Stimulated activated CD4-positive, alpha-beta T cell treated with anti-CD3 and anti-CD28 coated beads, Interleukin-15, amount 100 ng/mL, for 1 hour (primary cell): ENCODE measurements at places on chromosomes 1 and 21.

DNA sequence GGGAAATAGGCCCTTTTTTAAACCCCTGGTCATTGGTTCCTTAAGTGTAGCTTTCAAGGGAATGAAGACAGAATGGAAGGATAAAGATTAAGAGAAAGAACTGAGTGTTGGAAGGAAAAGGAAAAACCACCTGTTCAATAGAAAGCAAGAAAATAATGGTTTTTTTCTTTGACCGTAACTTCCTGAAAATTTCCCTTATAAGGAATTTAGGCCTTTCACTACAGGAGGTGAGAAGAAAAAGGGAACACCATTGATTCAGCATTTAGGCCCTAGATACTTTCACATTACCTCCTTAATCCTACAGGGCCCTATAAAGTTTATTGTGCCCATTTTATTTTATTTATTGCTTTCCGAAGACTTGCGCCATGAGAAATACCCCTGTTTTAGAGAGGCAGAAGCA, 18.9 kb downstream of the KPNA6 start:
- DNase-seq = no peak

GRCh38 chr1:166197141-166197540, 30.3 kb upstream of the FAM78B start:
- no peak for DNase-seq

- DNase-seq = no peak
These were observed 114.7 kb downstream of the NEK7 start for GRCh38 chr1:198271467-198271866.

DNA sequence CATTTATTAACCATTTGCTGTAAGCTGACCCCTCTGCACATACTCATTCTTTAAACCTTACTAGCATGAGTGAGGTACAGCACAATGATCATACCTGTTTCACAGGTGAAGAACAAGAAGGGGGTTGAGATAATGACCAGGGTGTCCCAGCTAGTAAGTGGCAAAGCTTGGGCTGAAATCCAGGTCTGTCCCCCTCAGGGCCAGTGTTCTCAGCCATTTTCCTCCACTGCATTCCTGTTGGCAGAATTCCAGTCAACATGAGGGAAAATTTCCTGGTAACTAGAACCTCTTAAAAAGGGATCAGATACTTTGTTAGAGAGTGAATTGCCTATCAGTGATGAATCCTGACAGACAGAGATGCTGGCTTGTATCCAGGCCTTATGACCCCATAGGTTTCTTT, 48.1 kb downstream of the SPATA46 start:
- no peak for DNase-seq

- DNase-seq = no peak
These were observed 1.1 kb downstream of the TFF2 start for GRCh38 chr21:42349420-42350317.

DNA sequence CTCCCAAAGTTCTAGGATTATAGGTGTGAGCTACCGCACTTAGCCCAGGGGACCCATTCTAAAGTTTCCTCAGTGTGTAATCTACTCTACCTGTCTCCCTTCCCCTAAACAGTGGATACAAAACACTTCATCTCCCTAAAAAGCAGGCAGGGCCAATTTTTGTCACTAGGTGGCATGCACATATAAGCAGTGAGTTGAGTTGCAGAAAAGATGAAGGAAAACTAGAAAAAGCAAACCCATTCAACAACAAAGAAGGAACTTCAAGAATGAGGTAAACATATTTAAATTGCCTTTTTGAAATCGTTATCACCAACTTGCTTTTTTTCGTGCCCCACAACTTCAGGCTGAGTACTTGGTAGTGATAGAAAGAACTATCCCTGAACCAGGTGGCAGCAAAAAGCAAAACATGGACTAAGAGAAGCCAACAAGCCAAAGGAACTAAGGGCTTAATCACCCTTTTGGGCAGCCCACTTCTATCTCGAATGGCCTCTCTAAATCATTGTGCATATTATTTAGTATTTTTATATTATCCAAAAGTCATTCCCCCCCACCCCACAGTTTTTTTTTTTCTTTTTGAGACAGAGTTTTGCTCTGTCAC, 19.7 kb upstream of the ALDH9A1 start:
- no peak for DNase-seq

- DNase-seq = no peak
These were observed 745 bp downstream of the RCSD1 start for GRCh38 chr1:167630568-167631385.

DNA sequence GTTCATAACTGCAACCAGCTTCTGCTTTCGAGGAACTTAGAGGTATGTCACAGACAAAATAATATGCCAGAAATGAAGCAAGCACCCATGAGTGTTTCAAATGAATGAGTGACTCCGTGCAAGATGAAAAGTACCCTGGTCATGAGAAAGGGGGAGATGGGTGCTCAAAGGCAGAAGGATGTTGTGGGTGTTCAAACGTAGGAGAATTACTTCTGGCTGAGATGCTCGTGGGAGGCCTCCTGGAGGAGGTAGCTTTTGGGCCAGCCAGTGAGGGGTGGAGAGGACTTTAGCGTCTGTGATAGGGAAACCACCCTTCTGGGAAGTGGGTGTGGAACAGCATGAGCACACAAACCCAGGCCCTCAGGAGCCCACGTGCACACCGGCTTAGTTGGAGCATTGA, 113.8 kb downstream of the SYF2 start:
- DNase-seq = no peak

DNA sequence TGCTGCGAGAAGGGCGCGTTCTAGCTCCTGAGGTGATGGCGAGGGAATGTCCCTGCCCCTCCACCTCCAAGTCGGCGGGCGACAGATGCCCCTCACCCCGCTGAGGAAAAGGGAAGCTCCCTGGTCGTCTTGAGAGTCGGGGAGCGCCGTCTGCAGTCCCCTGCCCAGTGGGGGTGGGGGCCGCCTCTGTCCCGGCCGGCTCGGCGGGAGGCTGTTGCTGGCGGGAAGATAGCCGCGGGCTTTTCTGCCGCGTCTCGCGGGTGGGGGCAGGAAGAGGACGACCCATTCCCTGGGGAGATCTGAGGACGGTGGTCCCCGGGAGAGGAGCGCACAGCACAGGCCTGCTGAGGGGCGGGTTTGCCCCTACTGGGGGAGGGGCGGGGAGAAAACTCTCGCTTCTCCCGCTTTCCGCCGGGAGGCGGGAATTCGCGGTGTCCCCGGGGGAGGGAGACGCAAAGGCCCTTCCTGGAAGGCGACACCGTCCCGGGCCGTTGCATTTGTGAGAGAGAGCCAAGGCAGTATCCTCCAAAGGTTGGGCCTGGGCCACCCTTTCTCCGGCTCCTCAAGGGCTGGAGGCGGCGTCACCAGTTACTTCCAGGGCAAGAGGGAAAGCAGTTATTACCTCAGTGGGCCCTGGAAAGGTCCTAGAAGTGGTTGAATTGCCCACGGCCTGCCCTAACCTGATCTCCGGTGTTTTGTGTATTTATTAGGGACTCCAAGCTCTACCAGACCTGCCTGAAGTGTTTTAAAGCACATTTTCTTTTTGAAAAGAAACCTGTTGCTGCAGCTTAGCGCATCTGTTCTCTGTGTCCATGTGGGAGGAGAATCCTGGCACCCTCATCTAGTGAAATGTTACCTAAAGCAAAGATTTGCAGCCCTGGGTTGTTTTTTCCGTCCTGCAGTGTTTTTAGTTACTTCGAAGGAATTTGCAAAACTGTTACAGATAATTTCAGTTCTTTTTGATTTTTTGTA, 648 bp downstream of the S100PBP start:
- peak; percentile 13 for DNase-seq

DNA sequence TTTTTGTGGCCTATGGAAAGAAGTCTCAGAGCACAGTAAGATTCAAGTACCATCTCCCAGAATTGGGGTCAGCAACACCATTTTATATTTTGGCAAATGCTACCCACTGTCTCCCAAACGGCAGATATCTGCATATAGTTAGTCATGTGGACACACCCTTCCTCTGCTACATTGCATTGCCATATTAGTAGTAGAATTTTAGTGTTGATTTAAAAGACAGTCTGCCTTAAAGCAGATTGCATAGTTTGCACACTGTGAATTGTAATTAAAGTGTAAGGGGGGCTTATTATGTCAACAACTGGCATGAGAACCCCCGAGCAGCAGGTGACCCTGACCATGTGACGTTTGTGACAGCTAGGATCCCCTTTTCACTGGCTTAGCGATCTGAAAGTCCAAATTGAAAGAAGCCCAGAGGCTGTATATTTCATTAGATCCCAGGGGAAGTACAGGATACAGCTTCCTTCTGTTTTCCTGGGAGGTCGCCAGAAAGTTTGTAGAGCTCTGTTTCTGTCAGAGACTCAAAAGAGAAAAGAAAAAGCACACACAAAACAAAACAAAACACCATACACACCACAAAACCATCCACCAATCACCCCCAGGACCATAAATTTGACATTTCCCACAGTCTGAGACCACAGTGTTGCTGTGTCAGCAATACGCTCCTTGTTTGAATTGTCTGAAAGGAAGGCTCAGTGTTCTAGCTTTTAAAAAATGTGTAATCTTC, 172.4 kb downstream of the NFIA start:
- DNase-seq = no peak

DNA sequence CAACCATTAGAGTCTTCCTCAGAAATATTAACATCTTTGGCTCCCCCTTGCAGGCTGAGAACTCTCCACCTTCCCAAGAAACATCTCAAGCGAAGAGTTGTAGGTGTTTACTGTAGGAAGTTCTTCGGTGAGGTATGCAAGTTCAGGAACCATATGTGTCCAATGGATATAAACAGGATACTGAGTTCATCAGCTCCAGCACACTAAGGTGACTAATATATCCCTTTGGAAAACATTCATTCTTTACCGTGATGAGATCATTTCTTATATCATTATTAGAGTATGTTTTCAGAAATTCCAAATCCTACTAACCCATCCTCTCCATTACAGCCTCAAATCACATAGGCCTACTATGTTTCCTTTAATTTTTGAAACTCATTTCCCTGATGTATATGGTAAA, 37.3 kb upstream of the PRMT6 start:
- no peak for DNase-seq

GRCh38 chr1:68542586-68542985, 45.7 kb upstream of the DEPDC1 start:
- no peak for DNase-seq

GRCh38 chr1:63618011-63618410, 24.8 kb downstream of the PGM1 start:
- DNase-seq = no peak

DNA sequence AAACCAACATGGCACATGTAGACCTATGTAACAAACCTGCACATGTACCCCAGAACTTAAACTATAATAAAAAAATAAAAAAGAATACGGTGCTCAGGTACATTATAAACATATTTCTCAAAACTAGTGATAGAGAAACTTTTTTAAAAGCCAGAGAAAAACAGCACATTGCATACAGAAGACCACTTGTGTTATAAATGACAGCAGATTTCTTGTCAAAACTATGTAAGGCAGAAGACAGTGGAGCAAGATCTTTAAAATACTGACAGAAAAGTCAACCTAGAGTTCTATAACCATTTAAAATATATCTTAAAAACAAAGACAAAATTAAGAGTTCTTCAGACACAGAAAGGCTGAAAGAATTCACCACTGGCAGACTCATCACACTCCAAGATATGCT, 144.7 kb downstream of the NEGR1 start:
- DNase-seq = no peak

GRCh38 chr1:162191396-162192305, 122.2 kb downstream of the NOS1AP start:
- DNase-seq = no peak

GRCh38 chr1:37481289-37482003, 7.1 kb downstream of the ZC3H12A start:
- no peak for DNase-seq

- no peak for DNase-seq
These were observed 11.0 kb downstream of the IBA57 start for GRCh38 chr1:228176461-228177182.

GRCh38 chr1:235928197-235928596, 61.5 kb upstream of the LYST start:
- no peak for DNase-seq

GRCh38 chr1:29213055-29213454, 17.7 kb downstream of the MECR start:
- DNase-seq = no peak

GRCh38 chr1:47444562-47445465, 7.0 kb downstream of the FOXD2 start:
- no peak for DNase-seq

DNA sequence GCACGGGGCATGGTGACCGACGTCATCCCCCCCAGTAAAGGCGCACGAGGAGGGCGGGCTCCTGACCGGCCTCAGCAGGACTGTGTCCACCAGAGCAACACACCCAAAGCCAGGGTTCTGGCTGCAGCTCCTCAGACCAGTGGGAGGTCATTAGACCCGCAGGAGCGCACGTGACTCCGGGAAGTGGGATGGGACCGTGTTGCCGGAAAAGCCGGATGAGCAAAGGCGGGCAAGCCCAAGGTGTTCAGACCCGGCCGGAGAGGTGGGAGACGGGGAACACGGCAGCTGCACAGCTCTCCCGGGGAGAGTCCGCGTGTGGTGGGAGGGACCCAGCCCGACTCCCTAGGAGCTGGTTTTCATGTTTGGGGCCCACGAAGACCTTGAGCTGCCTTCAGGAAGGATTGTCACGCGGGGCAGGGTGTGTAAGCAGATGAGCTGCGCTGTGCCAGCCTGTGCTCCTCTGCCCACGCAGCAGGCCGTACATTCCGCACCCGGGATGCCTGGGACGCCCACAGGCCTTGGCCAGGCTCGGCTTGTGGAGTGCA, 20.6 kb upstream of the TRAPPC10 start:
- DNase-seq = no peak

DNA sequence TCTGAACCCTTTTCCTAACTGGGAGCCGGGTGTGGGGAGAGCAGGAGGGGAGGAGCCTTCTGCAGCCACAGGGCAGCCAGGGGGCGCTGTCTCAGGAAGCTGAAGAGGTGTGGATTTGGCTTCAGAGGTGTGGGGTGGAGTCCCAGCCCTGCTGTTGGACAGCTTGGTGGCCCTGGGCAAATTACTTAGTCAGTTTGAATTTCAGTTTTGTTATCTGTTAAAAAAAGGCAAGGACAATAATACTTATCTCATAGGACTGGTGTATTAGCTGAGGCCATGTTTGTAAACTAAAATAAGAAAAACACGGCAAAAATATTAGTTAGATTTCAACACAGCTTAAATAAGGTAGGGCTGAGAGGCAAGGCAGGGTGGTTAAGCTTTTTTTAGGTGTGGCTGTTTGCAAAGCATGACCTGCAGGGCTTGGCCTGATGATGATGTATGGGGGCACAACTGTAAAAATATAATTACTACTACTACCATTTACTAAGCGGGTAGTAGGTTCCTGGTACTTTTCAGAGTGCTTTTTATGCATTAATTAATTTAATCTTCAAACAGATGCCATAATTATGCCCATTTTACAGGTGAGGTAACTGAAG, 111.8 kb downstream of the PLXNA2 start:
- DNase-seq = no peak
